Activated T-helper 1 cell treated with anti-CD3 and anti-CD28 coated beads, Interleukin-2, amount 50 U/mL, for 16 hours (primary cell): ENCODE measurements at places on chromosomes 3 and 15.

DNA sequence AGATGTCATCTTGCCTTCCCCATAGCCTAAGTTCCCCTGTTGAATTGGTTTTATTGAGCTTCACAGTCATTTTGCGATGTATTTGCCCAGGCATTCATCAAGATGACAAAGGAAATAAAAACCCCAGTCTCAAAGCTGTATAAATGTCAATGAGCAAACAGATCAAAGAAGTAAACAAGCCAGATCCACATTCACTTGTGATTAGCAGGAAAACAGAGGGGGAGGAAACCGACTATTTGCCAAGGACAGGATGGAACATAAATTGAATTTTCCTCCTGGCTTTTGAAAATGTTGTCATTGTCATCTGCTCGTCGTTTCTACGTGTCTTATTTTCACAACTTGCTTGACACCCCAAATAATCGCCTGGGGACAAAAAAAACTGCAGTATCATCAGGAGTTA lies 83.5 kb downstream of the SV2B start:
- DNase-seq: no peak

GRCh38 chr3:124969963-124970722 lies 35.6 kb upstream of the MUC13 start:
- no peak for DNase-seq

GRCh38 chr3:143934791-143935190 lies 36.8 kb upstream of the DIPK2A start:
- no peak for DNase-seq

DNA sequence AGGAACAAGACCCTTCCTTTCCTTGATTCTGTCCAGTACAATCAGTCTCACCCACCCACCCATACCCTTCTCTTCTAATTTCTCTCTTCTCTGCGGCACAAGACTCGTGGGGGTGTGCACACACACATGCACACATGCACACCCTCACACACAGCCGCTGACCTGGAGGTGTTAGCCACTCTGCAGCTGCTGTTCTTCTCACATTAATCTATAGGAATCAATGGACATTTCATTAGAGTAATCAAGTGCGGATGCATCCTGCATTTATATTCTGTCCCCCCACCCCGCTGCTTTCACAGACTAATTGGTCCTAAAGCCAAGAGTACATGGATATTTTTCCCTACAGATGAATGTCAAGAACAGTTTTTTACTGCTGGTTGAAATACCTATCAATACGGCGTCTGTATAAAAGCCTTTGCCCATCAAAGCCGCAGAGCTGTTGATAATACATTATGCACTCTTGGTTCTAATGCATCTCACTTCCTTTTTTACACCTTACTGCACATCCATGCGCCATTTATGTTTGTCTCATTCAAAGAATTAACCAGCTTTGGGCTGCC lies 186.5 kb upstream of the ONECUT1 start:
- no peak for DNase-seq

DNA sequence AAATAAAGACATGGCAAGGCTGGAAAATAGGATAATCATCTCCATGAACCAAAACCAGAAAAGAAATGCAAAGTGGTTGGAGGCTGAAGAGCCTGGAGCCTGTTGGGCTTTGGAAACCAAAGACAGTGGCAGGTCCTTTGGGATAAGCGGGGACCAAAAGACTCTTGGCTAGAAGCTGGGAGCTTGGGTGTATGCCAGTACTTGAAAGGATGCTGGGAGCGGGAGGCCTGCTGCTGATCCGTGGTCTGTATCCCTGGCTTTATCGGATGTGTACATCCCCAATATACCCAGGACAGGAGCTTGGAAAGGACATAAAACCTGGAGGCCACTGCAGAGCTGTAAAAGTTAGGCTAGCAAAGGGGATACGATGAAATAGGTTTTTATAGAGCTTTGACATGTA lies 1.3 kb upstream of the CHRNB4 start:
- no peak for DNase-seq

- DNase-seq: no peak
Measured at GRCh38 chr3:100500320-100500880, 8.0 kb downstream of the TMEM45A start.

DNA sequence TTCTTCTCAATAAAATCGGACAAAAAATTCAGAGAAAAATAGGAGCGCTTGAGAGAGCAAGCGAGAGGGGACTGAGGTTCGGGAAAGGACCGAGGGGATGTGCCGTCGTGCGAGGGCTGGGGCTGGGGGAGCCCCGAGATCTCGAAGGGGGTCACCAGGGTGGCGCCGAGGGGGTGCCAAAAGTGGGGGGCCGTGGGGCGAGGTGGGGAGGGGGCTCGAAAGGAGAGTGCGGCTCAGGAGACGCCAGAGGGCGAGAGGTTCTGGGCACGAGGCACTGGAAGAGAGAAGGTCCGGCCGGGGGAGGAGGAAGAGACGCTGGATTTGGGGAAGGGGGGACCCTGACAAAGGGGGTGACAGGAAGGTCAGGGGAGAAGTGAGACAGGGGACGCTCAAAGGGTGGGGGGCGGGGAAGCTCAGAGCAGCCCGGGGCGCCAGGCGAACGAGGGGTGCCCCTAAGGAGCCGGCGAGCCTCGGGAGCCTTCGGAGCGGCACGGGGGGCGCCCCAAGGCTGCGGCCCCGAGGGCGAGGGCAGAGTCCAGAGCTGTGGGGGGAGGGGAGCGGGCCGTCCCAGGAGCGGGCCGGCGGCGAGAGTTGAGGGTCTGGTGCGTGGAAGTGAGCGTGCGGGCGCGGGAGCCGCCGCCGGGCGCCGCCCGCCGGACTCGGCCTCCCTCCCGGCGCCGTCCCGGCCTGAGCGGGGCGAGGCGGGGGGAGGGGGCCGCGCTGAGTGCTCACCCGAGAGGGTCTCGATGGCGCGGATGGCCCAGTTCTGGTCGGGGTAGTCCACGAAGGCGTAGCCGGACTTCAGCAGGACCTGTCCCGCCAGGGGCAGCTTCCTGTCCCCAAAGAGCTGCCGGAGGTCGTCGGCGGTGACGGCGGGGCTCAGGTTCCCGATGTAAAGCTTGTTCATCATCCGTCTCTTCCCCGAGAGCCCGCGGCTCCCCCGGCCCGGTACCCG lies 514 bp downstream of the IGF2BP2 start:
- no peak for DNase-seq

DNA sequence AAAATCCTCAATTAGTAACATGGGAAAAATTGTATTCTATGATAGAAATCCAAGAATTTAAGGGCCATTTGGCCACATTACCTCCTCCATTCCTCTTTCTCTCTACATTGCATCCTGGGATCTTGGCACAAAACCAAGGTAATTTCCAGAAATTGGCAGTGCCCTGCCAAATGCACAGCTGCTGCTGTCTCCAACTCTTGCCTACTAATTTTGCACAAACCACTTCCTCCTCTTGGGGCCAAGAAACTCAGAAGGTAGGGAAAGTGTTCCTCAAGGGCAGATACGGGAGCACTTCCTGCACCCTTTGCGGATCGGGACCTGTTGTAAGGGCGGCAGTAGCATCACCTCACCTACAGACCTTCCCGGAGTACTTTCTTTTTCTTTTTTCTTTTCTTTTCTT lies 57.8 kb downstream of the MAP3K13 start:
- DNase-seq: no peak

- DNase-seq: no peak
Measured at GRCh38 chr3:182959474-182960350, 20.6 kb downstream of the DCUN1D1 start.

- DNase-seq: no peak
Measured at GRCh38 chr3:145936971-145937370, 224.0 kb downstream of the PLOD2 start.

GRCh38 chr3:155352900-155353490 lies 59.5 kb upstream of the STRIT1 start:
- DNase-seq: no peak

DNA sequence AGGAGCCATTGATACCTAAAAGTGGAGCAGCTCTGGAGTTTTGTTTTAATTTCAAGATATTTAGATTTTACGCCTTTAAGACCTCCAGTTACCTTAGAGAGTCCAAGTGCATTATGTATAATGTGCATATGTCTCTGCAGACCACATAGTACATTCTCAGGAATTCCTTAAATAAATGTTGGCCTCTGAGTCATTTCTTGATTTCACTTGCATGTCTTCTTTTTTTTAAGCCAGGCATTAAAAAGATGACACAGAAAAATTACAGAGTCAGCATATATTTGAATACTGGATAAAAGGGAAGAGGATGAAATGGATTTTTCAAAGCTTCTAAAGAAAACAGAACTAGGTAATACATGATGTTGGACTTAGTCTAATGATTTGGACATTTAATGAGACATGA lies 125.2 kb downstream of the TMCO5A start:
- DNase-seq: no peak

DNA sequence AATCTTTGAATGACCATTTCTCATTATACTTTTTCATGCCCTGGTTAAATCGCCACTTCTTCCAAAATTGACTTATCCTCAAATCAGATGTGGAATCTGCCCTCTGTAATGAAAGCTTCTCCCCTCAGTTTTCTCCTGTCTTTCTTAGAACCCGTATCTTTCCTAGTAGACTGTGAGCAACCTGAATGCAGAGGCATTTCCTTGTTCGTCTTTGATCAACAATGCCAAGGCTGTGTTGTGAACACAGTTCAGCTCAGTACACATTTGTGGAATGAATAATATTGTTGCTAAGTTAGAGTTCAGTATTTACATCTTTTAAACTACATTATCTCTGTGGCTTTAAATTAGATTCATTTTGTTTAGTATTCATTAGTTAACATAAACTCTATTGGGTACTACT lies 123.3 kb downstream of the TPRG1 start:
- no peak for DNase-seq

DNA sequence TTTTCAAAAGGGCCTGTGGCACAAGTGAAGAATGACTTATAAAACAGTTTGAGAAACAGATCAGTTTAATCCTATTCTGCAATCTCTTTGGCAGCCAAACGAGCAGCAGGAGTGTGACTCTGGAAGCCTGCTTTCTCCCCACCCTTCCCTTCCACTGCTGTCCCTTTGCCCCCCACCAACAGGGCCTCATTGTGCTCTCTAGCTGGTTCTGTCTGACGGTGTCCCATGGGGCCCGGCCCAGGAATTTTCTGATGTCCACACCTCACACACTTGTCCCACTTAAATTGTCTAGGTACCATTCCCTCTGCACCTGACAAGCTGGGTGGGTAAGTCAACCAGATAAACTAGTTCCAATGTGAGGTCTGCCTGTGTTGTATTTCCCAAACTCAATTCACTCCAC lies 16.4 kb downstream of the SLCO2A1 start:
- DNase-seq: no peak

GRCh38 chr15:87490666-87491065 lies 765.9 kb downstream of the NTRK3 start:
- DNase-seq: no peak

- DNase-seq: no peak
Measured at GRCh38 chr3:188309437-188310269, 155.7 kb downstream of the LPP start.

DNA sequence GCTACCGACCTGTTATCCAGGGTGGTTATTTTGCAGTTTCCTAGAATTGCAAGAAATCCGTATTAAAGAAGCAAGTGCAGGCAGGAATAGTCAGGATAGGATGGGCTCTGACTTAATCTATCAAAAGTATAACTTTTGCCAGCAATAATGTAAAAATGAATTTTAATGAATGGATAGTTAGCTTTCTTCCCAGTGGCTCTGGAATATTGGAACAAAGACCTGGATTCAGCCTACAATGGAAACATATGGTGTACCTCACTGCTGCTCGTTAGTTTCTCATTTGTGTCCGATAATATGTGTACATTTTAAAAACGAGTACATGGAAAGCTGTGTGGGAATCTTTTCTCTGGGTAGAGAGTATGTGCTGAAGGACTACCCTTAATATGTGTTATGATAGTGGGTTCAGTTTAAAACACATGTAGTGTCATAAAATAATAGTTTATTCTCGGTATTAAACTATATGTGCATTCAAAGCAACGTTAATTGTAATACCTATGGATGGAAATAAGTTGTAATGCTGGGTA lies 805 bp downstream of the SERPINI1 start:
- no peak for DNase-seq

- DNase-seq: no peak
Measured at GRCh38 chr3:139534455-139534812, 5.1 kb downstream of the RBP1 start.

DNA sequence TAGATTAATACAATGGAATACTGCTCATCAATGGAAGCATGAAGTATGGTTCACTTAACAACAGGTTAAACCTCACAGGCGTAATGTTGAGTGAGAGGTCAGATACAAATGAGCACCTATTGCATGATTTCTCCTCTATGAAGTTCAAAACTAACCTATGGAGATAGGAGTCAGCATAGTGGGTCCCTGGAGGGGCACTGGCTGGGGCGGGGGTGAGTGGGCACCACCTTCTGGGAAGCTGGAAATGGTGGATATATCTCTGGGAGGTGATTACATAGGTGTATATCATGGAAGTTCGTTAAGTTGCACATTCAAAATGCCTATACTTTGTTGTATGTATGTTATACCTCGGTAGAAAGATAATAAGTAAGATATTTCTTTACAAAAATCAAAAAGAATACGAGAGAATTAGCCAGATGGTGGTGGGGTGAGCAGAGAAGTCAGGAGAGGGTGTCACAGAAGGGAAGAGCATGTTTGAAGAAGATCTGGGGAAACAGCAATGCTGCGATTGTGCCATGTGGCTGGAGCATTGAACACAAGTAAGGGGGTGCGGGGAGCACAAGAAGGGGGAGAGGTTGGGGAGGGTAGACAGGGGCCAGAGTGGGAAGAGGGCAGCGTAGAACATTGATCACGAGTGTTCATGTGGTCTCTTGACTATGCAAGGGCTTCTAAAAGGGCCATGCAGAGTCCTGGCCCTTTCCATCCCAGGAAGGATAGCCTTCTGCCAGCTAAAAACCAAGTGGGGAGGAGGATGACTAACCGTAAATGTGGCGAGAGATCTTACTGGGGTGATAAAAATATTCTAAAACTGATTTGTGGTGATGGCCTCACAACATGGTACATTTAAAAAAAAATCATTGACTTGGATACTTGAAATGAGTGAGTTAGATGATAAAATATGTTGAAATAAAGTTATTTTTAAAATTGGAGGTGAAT lies 30.2 kb downstream of the ITGA11 start:
- no peak for DNase-seq

GRCh38 chr3:24154781-24155180 lies 209.7 kb downstream of the NR1D2 start:
- no peak for DNase-seq

- no peak for DNase-seq
Measured at GRCh38 chr15:60966316-60966715, 262.8 kb downstream of the RORA start.

DNA sequence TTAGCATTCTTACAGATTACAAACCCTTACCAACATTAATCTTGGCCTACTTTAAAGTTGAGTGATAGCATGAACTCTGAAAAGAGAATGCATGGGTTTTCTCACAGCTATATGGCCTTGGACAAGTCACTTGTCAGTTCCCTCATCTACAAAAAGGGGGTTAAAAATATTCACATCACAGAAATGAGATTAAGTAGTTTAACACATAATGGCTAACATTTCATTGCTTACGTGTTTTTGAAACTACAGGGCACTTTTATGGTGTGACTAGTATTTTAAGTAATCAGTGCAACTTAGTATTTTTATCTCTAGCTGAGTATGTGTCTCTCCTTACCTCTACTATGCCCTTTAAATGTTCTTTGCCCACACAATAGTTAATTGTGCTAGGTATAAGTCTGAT lies 13.8 kb downstream of the TRIM59 start:
- DNase-seq: no peak

GRCh38 chr3:110246796-110247376 lies 824.7 kb upstream of the NECTIN3 start:
- DNase-seq: no peak
